ENCODE measurements at places on chromosomes 12 and 14.

GRCh38 chr12:95591731-95592130, 40.5 kb upstream of the USP44 start:
- DNase-seq, result no peak

GRCh38 chr12:34054938-34055337, 32.6 kb downstream of the ALG10 start:
- no peak for DNase-seq

DNA sequence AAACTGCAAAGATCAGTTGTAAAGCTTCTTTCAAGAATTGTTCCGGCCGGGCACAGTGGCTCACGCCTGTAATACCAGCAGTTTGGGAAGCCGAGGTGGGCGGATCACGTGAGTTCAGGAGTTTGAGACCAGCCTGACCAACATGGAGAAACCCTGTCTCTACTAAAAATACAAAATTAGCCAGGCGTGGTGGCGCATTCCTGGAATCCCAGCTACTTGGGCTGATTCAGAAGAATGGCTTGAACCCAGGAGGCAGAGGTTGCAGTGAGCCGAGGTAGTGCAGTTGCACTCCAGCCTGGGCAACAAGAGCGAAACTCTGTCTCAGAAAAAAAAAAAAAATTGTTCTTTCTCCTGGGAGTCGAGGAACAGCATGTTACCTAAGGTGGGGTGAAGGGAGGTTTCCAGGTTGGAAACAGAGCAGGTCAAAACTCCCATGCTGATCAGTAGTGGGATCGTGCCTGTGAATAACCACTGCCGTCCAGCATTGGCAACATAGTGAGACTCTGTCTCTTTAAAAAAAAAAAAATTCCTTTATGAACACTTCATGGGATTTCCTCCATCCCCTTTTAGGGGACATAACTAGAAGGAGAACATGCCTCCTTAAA, 13.9 kb downstream of the FBXO34 start:
- DNase-seq, result no peak

GRCh38 chr12:60494244-60494643, 898.4 kb downstream of the SLC16A7 start:
- peak; percentile 1 for DNase-seq

DNA sequence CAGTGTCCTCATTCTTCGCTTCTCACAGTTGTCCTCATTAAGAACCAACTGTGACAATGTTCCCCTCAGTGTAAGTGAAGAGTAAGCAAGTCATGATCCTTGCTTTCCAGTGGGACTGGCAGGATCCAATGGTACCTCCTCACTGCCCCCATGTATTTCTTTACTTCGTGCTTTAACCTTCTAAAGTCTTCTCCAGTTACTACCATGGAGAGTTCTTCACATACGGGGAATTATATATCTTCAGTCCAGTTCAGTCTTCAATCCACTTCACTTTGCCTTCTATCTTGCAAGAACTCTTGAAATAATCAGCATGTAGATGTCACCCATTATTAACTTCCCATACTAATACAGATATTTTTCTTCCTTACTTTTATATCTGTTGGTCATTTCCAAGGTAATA, 381.9 kb upstream of the GARIN6 start:
- no peak for DNase-seq

- no peak for DNase-seq
Observed at GRCh38 chr12:71162832-71163763, 5.3 kb upstream of the TSPAN8 start.

DNA sequence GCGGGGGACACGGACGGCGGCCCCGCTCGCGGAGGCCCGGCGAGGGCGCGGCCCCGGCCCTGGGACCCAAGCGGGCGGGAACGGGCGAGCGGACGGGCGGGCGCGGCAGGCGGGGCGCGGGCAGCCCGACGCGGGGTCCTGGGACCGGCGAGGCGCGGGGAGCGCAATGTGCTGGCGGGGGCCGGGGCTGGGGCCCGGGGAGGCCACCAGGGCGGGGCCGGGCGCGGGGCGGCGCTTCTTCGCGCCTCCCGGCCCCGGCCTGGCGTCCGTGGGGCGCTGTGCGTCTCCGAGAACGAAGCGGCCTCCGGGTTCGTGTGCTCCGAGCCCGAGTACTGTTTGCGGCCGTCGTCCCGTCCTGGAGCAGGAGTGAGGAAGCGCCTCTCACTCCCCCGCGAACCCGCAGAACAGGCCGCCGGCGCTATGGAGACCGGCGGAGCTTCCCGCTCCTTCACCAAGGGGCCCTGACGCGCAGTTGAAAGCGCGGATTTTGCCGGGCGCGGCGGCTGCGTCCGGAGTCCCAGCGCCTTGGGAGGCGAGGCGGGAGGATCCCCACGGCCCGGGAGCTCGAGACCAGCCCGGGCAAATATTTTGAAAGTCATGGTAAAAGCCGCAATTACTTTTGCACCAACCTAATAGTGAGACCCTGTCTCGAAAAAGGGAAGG, 420 bp upstream of the ANKLE2 start:
- peak; percentile 90 for DNase-seq

DNA sequence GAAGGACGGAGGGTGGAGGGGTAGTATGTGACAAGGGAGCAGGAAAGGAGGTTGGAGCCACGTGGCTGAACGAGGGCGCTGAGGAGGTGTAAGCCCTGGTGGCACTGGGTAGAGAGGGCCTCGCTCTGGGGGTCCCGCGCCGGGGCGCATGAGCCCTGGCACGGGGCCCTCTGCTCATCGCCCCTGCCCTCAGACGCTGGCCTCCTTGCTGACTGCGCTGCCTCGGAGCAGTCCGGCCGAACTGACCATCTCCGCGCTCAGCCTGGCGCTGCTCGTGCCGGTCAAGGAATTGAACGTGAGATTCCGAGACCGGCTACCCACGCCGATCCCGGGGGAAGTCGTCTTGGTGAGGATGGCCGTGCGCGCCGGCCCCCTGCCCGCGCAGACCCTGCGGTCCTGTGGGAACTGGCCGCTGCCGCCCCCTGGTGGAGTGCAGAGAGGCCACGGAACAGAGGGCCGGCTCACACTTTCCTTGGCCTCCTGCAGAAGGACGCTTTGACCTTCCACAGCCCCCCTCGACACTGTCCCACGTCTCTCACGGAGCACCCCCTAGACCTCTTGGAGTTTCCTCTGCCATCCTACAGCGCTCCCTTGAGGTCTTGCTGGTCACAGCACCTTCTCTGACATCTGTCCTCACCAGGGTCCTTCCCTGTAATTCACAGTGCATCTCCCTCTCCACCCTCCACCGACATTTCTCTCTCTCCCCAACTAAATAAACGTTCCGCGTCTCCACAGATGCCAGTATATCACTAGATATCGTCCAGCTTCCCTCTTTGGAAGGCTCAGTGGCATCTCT, 10.5 kb downstream of the ARHGEF25 start:
- peak; percentile 63 for DNase-seq

- no peak for DNase-seq
Observed at GRCh38 chr12:58342736-58343135, 401.4 kb downstream of the ATP23 start.

DNA sequence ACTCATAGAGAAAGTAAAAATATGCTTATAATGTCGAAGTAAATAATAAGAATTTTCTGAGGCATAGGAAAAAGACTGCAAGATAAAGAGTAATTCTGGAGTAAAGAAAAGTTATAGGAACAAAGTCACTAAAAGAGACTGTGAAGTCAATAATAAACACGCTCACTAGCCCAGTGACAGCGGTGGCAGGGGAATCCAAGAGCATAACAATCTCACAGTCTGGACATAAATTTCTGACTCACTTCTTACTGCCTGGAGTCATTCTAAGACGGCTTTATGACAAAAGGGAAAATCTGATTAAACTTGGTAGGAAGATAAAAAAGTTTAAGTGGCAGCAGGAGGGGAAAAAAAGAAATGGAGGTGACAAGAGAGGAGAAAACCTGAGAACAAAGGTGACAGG, 56.4 kb upstream of the GRIP1 start:
- peak; percentile 11 for DNase-seq

- DNase-seq, result no peak
Observed at GRCh38 chr14:60565211-60565610, 56.3 kb downstream of the SIX6 start.

- DNase-seq, result no peak
Observed at GRCh38 chr14:70043001-70043400, 145.8 kb downstream of the SLC8A3 start.

- DNase-seq, result no peak
Observed at GRCh38 chr14:81868172-81868571, 334.5 kb upstream of the SEL1L start.

GRCh38 chr12:15289192-15289591, 33.1 kb upstream of the PTPRO start:
- DNase-seq, result no peak

- peak; percentile 19 for DNase-seq
Observed at GRCh38 chr12:94560431-94561221, 89.7 kb downstream of the TMCC3 start.

DNA sequence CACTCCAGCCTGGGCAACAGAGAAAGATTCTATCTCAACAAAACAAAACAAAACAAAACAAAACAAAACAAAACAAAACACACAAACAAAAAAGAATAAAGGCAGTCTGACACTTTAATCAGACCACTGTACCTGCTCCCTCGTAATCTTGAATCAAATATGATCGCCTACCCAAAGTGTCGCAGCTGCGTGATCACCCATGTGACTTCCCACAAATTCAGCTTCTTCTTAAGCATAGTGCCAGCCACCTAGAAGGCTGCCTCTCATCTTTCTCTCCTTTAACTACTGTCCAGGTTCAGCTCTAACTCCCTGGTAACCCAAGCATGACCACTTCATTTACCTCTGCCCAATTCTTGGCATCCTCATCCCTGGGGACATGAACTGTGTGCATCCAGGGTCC, 37.4 kb downstream of the FMNL3 start:
- no peak for DNase-seq

GRCh38 chr14:64303471-64303917, 9.3 kb upstream of the ESR2 start:
- peak; percentile 55 for DNase-seq

- no peak for DNase-seq
Observed at GRCh38 chr12:5064913-5065490, 21.3 kb downstream of the KCNA5 start.

DNA sequence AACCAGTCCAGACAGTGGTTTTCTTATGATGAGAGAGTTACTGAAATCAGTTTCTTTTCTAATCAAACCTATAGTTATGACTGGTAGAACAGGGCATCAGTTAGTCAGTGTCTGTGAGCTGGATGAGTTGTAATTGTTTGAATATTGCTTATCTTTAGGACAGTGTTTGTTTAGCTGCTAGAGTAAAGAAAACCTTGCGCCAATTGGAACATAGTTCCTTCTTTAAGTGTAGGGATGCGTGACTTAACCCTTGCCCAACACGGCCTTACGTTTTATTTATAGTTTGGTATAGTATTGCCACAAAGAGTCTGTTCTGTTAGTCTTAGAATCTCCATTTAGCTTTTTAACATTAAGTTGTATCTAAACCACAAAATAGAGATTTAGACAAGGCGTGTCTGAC, 572.6 kb downstream of the SLC16A7 start:
- DNase-seq, result no peak

DNA sequence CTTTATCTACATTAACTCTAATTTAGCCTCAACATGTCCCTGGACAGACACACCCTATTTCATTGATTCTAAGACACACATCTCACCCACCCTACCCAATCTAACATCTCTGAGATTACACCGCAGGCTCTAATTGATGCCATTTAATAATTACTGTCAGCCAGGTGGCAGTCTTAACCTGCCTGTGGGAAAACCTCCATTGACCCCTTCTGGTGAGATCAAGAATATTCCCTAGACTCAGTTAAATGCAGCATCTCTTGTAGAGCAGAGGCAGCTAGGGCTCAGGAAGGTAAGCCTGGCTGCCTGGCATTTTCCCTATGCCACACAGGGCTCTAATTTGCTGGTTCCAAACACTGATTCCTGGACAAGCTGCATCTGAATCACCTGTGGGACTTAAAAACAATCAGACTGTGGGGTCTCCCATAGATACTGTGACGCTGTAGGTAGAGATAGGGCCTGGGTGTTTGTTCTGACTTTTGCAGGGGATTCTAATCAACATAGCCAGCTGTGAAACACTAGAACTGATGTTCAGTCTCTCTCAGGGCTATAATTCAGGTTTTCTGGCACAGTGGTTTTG, 14.3 kb downstream of the MCRS1 start:
- peak; percentile 43 for DNase-seq

- peak; percentile 58 for DNase-seq
Observed at GRCh38 chr12:1811281-1811947, 9.0 kb upstream of the LRTM2 start.

DNA sequence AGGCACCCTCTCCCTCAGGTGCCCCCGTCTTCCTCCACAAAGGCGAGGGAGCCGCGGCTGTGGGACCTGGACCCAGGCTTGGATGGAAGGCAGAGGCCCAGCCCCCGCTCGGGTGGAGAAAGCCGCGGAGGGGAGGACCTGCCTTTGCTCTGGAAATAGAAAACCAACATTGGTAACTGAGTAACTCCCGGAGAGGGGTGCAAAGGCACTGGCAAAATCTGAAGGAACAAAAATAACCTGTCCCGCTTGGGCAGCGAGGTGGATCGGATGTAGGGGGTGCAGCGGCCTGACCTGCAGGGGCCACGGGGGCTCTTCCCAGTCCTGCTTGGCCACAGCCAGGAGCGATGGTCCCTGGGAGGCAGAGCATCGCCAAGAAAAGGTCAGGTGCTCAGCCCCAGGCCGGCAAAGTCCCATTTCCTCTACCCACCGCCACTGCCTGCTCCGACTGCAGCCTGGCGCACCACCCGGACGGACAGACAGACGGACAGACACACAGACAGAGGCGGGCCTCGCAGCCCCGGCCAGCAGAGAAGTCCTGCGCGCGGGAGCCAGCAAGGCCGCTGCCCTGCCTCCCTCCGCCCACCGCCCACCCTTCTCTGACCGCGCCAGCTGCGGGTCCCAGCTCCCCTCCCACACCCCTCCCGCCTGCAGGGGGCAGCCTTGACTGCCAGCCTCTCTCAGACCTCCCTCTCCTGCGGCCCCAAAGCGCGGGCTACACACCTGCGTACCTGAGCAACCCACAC, 21.4 kb upstream of the TMEM106C start:
- DNase-seq, result peak; percentile 42

DNA sequence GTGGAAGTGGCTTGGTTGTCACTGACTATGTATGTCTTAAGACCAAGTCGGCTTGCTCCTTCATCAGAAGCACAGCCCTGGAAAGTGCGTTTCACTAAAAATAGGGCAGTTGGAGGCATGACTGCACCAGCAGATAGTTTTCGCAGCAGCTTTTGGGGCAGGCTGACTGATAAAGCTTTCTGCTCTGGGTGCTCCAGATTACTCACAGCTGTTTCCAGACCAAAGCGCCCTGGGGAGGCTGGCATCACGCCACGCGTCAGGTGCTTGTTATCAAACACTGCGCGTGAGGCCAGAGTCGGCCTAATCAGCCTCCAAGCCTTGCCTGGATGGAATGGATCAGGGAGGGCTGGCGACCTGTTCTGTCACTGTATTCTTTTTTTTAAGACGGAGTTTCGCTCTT, 13.3 kb upstream of the LRRC10 start:
- DNase-seq, result no peak

GRCh38 chr12:23041774-23042173, 416.8 kb downstream of the ETNK1 start:
- no peak for DNase-seq

Measured in activated CD4-positive, alpha-beta T cell treated with anti-CD3 and anti-CD28 coated beads, Interleukin-2, Interleukin-6, amounts not matched to agents 100 ng/mL and 50 ng/mL, durations not matched to agents 16 hours and 8 hours (primary cell).